ENCODE measurements at places on chromosomes 11 and 22.

DNA sequence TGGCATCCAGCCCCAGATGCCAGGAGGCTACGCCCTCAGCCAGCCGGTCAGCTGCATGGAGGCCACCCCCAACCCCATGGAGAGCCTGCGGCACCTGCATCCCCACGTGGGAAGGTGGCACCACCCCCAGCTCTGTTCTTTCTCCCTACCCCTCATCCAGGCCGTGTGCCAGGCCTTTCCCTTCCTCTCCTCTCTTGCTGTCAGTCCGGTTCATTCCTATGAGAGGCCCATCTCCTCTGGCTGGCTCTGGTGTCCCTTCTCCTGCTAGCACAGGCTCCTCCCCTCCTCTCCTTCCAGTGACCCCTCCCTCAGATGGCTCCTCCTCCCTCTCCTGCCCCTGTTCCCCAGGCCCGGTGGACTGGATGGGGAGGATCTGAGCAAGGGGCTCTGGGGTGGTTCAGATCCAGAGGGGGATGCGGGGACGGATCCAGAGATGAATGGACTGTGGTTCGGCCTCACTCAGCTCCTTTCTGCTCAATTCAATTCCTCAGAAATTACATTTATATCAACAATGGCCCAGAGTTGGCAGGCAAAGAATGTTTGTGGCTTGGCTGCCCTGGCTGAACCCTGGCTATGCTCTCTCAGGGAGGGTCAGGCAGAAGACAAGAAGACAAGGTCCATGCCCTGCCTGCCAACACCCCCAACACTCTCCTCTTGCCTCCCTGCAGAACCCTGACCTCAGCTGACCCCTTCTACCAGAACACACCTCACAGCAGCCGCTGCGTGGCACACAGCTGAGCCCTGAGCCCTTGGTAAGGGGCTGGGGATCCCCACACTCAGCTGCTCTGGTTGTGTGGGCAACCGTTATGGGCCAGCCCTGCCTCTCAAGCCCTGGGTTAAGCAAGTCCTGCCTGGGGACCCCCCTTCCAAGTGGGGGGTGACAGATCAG is 18.5 kb upstream of the LRRC10B start:
- no peak for DNase-seq

GRCh38 chr22:31692186-31692886 is 30.3 kb upstream of the PISD start:
- DNase-seq: no peak

DNA sequence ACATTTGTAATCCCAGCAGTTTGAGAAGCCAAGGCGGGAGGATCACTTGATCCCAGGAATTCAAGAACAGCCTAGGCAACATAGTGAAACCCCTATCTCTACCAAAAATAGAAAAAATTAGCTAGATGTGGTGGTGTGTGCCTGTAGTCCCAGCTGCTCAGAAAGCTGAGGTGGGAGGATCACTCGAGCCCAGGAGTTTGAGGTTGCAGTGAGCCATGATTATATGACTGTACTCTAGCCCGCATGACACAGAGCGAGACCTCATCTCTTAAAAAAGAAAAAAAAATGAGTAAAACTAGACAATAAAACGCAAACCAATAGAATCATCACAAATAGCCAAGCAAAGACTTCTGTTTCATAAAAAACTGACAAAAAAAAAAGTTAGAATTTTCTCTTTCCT is 21.8 kb downstream of the NUCB2 start:
- DNase-seq: no peak

GRCh38 chr11:67054836-67055523 is 1.7 kb upstream of the RHOD start:
- no peak for DNase-seq

DNA sequence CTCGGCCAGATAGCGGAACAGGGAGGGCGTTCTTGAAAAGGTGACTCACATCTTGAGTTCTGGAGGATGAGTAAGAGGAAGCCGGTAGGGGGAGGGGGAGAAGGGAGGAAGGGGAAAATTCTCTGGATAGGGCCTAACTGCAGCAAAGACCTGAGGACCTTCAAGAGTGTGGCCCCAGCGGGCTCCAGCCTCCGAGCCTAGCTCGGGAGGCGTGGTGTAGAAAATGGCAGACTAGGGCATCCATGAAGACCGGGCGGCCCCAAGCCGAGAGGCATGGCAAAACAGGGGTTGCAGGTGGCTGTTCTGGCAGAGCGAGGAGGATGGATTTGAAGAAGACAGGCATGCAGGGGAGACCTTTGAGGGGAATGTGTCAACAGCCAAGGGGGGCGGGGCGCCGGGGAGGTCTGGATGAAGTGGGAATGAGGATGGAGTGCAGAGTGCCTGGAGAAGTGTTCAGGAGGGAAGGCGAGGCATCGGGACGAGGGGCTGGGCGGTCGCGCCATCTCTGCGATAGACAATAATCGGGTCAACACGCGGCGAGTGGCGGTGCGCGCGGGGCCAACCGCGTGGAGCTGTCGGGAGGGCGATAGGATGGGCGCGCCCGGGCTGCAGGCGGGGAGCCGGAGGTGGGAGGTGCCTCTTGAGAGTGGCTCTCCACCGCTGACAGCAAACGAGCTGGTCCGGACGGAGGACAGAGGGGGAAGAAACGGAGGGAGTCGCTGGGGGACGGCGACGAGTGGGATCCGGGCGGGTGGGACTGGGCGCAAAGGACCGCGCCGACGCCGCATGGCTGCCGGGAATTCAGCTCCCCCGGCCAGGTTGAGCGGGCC is 40.0 kb upstream of the CREB3L1 start:
- peak; percentile 92 for DNase-seq

DNA sequence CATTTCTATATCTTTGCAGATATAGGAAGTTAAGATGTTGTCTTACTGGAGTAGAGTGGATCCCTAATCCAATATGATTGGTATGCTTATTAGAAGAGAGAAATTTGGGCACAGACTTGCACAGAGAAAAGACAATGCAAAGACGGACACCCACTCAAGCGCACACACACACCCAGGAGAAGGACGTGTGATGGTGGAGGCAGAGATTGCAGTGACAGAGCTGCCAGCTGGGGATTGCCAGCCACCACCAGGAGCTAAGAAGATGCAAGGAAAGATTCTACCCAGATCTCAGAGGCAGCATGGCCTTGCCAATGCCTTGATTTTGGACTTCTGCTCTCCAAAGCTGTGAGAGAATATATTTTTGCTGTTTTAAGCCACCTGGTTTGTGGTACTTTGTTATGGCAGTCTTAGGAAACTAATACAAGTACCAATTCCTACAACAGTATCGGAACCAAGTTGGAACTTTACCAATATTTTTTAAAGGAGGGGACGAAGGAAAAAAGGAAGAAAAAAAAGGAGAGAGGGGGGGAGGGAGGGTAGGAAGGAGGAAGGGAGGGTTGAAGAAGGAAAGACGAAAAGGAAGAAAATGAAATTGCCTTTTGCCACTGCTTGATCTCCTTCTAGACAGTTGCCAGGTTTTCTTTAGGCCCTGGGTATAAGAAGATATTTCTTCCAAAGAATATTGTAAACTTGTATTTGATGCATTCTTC is 334.0 kb downstream of the BUD13 start:
- no peak for DNase-seq

GRCh38 chr22:35552196-35552842 is 11.7 kb downstream of the RASD2 start:
- no peak for DNase-seq
